ENCODE measurements at places on chromosomes 6 and 20.

- peak; percentile 34 for DNase-seq
Measured at GRCh38 chr6:151723152-151723551, 84.3 kb upstream of the ESR1 start.

DNA sequence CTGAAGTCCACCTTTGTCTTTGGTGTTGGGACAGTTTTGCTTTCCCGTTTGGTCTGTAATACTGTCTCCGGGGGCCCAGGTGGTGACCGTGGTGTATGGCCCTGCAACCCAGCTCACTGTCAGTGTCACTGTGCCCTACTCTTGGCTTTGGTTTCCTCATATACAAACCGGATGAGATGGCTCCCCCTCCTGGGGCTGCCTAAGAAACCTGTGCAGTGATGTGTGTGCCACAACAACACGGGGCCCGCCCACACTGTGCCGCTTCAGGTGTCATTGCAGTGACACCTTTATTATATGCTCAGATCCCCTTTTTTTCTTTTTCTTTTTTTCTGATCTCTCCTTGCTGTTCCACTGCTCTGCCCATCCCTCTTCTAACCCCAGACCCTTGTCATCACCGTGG is 73.9 kb downstream of the RAMACL start:
- peak; percentile 28 for DNase-seq

DNA sequence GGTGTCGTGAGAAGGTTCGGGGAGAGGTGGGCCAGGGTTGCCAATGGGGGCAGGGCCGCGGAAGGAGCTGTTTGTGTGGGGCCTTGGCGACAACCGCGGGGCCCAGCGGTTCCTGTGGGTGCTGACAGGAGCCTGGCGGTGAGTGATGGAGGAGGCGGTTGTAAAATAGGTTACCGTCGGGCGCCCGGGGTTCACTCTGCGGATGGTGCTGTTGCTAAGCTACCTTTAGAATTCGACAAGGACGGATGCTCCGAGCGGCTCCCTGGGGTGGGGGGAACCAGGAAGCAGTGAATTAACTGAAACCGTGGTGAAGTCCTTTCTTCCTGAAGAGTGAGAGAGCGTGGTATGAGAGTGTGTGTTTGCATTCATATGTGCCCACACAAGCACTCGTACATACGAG is 61.7 kb downstream of the CDH22 start:
- DNase-seq = no peak

DNA sequence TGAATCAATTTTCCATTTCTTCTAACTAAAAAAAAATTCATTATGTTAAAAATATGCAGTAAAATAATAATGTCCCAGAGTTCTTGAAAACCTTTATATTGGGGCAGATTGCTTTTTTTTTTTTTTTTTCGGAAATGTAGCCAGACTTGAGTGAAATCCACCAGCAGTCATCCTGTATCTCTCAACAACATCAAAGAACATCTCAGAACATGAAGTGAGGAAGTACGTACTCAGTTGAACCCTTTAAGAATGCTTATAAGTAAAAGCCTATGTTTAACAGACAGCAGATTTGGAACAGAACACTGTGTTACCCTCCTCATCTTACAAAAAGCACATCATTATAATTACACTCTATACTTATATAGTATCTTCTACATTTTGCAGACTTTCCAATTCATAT is 51.0 kb upstream of the SUPT3H start:
- DNase-seq = no peak

DNA sequence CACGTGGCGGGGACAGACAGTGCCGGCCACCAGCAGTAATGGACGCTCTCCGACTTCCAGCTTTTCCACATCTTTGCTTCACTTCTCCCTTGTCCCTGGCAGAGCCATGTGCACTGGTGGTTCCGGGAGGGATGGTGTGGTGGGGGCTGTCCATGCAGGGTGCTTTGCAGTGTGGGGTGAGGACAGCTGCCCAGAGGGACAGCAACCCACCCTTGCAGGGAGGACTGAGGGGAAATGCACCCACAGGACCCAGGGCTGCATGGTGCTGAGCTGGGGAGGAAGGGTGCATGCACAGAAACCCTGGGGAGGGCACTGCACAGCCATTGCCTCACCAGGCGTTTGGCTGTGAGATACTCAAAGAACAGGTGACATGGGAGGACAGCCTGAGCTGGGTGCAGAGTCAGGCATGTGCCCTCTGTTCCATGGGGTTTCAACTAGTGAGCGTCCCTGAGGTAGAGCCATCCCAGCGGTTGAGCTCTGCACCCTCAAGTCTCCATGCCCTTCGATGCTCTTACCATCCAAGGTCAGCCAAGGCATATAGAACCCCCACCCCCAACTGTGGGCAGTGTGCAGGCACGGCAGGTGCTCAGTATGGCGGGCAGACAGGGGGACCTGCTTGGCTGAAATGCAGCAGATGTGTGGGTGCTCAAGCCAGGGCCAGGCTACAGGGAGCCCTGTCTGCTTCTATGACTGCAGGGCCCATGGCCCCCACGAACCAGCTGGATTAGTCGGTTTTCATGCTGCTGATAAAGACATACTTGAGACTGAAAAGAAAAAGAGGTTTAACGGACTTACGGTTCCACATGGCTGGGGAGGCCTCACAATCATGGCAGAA is 239.7 kb downstream of the TTLL2 start:
- DNase-seq = no peak

Data from stimulated activated CD4-positive, alpha-beta T cell treated with anti-CD3 and anti-CD28 coated beads, Interleukin-2, amount 100 ng/mL, for 24 hours (primary cell).